RKO (cell line): ENCODE measurements at places on chromosomes 16 and 17.

GRCh38 chr16:11105038-11105903 lies 150.7 kb downstream of the SOCS1 start:
- peak; percentile 3 for DNase-seq

GRCh38 chr17:57956291-57957119 lies 1.3 kb upstream of the CUEDC1 start:
- DNase-seq, result no peak

- no peak for DNase-seq
Measured at GRCh38 chr17:5444209-5444608, 5.3 kb upstream of the C1QBP start.

- DNase-seq, result no peak
Measured at GRCh38 chr17:18008496-18009268, 30.3 kb downstream of the ATPAF2 start.

DNA sequence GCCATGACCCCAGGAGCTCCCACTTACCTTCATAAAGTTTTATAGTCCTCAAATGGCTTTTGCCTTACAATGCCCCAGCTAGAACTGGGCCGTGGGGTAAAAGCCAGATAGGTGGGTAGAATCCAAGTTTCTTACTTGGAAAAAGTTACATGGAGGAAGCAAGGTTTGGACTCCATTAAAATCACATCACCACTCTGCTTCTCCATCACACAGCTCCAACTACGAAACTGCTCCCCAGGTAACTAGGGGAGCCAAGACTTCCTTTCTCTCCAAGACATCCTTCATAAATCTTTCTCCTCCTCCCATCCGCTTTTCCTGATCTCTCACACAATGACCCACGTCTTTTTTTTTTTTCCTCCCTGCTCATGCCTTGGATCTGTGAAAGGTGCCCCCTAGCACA lies 130.8 kb upstream of the RCVRN start:
- no peak for DNase-seq
